ENCODE measurements at places on chromosomes 2 and 18.

DNA sequence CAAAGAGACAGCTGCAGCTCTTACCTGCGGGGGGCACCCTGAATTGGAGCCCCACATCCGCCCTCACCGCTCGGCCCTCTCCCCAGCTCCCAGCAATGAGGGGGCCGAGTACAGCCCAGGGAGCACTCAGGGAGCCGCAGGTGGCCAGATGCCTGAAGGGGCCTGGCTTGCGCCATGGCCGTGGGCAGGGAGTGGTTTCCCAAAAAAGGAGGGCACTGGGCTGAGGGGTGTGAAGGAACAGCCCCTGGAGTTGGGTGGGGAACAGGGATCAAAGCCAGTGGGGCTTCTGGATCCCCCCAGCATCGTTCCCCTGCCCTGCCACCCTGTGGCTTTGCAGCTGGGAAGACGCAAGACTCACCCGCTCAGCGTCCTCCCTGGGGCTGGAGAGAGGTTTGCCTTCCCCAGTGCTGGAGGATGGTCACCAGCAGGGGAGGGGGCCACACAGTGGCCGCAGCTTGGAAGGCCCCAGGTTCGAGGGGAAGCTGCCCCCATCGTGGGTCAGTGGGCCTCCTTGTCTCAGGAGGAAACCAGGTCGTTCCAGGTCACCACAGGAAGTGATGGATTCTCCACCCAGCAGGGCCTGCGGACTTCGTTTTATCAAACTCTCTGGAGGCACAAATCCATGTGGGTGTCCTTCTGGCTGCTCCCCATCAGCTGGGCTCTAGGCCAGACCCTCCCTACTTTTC is 68.2 kb upstream of the HPCAL1 start:
- no peak for DNase-seq

- DNase-seq, result no peak
Measured at GRCh38 chr2:121919803-121920202, 164.4 kb downstream of the TSN start.

GRCh38 chr2:239192975-239193374 is 207.8 kb downstream of the HDAC4 start:
- DNase-seq, result no peak

GRCh38 chr2:142870526-142870925 is 6.9 kb upstream of the KYNU start:
- DNase-seq, result no peak

DNA sequence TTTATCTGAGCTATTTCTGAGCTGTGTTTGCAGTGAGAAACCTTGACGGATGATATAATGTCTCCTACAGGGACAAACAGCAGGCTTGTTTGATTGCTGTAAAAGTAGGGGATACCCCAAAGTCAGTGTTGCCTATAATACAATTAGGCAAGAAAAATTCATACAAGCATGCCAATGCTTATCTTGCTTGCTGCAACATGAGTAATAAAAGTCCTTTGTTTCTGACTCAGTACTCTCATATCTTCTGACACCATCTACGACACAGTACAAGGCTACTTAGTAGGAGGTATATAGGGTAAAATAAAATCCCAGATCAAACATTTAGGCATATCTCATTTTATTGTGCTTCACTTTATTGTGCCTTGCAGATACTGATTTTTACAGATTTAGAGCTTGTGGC is 33.0 kb downstream of the ERBB4 start:
- DNase-seq, result no peak

Measured in omental fat pad (tissue), 4 donors.